SJSA1 (cell line): ENCODE measurements at places on chromosomes 16 and 17. TPM values are rescaled to one million over a fixed set of nuclear protein-coding genes. Genes with fewer than 3 reads are reported as not detected.

CDH16 gene
- not detected in 2 replicates for total RNA-seq

SLC6A2 gene
- not detected in 2 replicates for total RNA-seq

LGALS9B gene
- total RNA-seq = not detected in 2 replicates

PLCG2 gene
- 0.03 and 0.08 TPM in 2 replicates for total RNA-seq

ATP2A3 gene
- total RNA-seq = 0.06 and 0.89 TPM in 2 replicates

TNFSF13 gene
- total RNA-seq = 0.56 and 1.3 TPM in 2 replicates

C16orf74 gene
- 7.7 and 20.8 TPM in 2 replicates for total RNA-seq

AGRP gene
- total RNA-seq = not detected in 2 replicates

UBFD1 gene
- total RNA-seq = 88.0 and 173 TPM in 2 replicates

CHST5 gene
- 0.08 TPM in 1 of 2 replicates, not detected in the other for total RNA-seq

WNK4 gene
- 0.25 TPM in 1 of 2 replicates, not detected in the other for total RNA-seq

SPATA32 gene
- total RNA-seq = not detected in 2 replicates

MKS1 gene
- total RNA-seq = 6.5 and 15.9 TPM in 2 replicates

FOXN1 gene
- not detected in 2 replicates for total RNA-seq

SP6 gene
- not detected in 2 replicates for total RNA-seq

RNF166 gene
- total RNA-seq = 25.0 and 32.4 TPM in 2 replicates

CNGB1 gene
- total RNA-seq = 0.13 TPM in 1 of 2 replicates, not detected in the other

GP1BA gene
- total RNA-seq = not detected in 2 replicates

HOXB13 gene
- not detected in 2 replicates for total RNA-seq

SMIM22 gene
- total RNA-seq = not detected in 2 replicates

DNAH2 gene
- not detected in 2 replicates for total RNA-seq

TBX4 gene
- total RNA-seq = 0.05 TPM in 1 of 2 replicates, not detected in the other

ASPHD1 gene
- 3.7 and 8.8 TPM in 2 replicates for total RNA-seq

GDPD3 gene
- total RNA-seq = 0.50 TPM in 1 of 2 replicates, not detected in the other

HS3ST3B1 gene
- 14.1 and 17.0 TPM in 2 replicates for total RNA-seq

HIGD1B gene
- not detected in 2 replicates for total RNA-seq

CCL4 gene
- not detected in 2 replicates for total RNA-seq

CA5A gene
- total RNA-seq = not detected in 2 replicates

TMEM88 gene
- total RNA-seq = not detected in 2 replicates

ERAL1 gene
- 32.0 and 55.6 TPM in 2 replicates for total RNA-seq

OTOP2 gene
- total RNA-seq = not detected in 2 replicates

SLC9A5 gene
- total RNA-seq = 1.2 and 1.6 TPM in 2 replicates

KRT25 gene
- not detected in 2 replicates for total RNA-seq

NEUROD2 gene
- total RNA-seq = not detected in 2 replicates

PROCA1 gene
- 0.53 and 0.69 TPM in 2 replicates for total RNA-seq

TTLL6 gene
- total RNA-seq = not detected in 2 replicates

CES3 gene
- total RNA-seq = not detected in 2 replicates

FOXJ1 gene
- total RNA-seq = not detected in 2 replicates

GCGR gene
- not detected in 2 replicates for total RNA-seq

NDRG4 gene
- 6.9 and 9.2 TPM in 2 replicates for total RNA-seq

TEKT5 gene
- not detected in 2 replicates for total RNA-seq

PLA2G10 gene
- total RNA-seq = not detected in 2 replicates

TBX6 gene
- not detected in 2 replicates for total RNA-seq
